Activated naive CD4-positive, alpha-beta T cell treated with anti-CD3 and anti-CD28 coated beads, Interleukin-2, amount 10 ng/mL, durations not matched to agents 7 days and 5 days (primary cell): ENCODE measurements at places on chromosomes 2 and 18.

DNA sequence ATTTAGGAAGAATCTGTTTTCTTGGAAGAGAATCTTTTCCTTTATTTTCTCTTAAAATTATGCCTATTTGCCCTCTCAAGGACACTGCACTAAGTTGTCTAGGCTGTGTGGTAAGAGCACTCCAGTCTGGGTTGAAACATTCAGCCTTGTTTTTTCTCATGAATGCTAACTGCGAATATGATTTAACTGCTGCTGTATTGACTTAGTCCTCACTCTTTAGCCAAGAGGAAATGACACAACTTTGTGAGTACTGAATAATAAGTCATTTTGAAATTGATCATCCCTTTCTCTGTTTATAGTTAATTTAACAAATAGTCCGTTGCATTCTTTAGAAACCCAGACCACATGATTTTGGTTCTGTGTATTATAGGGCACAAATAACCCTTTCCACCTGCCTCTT is 4.5 kb upstream of the RND3 start:
- no peak overlapping the region for H3K4me3 ChIP-seq
- DNase-seq = no peak
- peaks cover 2% of the 10 kb centered on the region for H3K4me1 ChIP-seq
- no peak overlapping the region for H3K27ac ChIP-seq
- H3K27me3 ChIP-seq = peaks cover 14% of the 10 kb centered on the region

- H3K4me3 ChIP-seq = no peak overlapping the region
- DNase-seq = no peak
- H3K36me3 ChIP-seq = no peaks in the 10 kb centered on the region
- no peaks in the 10 kb centered on the region for H3K4me1 ChIP-seq
Measured at GRCh38 chr2:159982842-159983785, 79.3 kb downstream of the PLA2R1 start.

DNA sequence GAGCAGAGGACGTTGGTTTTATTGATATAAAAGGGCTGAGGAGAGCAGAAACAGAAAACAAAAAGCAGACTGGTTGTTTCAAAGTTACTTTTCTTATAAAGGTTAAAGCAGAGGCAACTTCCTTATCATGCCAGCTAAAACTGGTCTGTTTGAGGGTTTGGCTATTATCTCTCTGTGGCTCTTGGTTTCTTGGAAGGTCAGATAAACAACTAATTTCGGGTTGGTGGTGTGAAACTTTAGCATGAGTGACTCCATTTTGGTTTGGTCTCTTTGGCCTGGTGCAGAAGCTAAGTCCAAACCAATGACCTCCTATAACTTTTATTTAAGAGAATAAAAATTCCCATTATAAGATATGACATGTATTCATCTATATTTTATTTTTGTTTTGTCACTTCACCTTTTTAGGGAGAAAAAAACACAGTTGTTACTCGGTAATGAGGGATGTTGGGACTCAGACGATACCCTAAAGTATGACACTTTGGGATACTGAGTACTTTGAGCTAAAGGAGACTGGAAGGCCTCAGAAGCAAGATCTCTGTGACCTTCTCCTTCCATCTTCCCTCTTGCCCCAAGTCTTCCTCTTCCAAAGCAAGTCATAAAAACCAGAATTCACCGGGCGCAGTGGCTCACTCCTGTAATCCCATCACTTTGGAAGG is 23.3 kb downstream of the TNFAIP6 start:
- no peak for DNase-seq
- H3K4me1 ChIP-seq = peaks cover 6% of the 10 kb centered on the region
- no peak overlapping the region for H3K4me3 ChIP-seq
- H3K27me3 ChIP-seq = peaks cover 9% of the 10 kb centered on the region

DNA sequence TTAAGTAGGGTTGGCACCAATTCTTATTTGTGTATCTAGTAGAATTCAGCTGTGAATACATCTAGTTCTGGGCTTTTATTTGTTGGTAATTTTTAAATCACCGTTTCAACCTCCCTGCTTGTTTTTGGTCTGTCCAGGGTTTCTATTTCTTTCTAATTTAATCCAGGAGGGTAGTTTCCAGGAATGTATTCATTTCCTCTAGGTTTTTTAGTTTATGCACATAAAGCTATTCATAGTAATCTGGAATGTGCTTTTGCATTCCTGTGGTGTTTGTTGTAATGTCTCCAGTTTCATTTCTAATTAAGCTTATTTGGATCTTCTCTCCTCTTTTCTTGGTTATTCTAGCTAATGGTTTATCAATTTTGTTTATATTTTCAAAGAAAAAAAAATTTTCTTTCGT is 1361.8 kb upstream of the DDX18 start:
- H3K27ac ChIP-seq = no peak overlapping the region
- DNase-seq = no peak
- no peaks in the 10 kb centered on the region for H3K4me1 ChIP-seq
- no peaks in the 10 kb centered on the region for H3K36me3 ChIP-seq
- H3K4me3 ChIP-seq = no peak overlapping the region

- H3K4me3 ChIP-seq = no peak overlapping the region
- H3K4me1 ChIP-seq = no peaks in the 10 kb centered on the region
- H3K27ac ChIP-seq = no peak overlapping the region
- no peak for DNase-seq
Measured at GRCh38 chr2:65518751-65519150, 86.4 kb upstream of the SPRED2 start.

GRCh38 chr18:42328931-42329330 is 373.9 kb downstream of the PIK3C3 start:
- H3K36me3 ChIP-seq = no peaks in the 10 kb centered on the region
- no peak for DNase-seq
- H3K4me1 ChIP-seq = no peaks in the 10 kb centered on the region
- H3K4me3 ChIP-seq = no peak overlapping the region
- H3K27me3 ChIP-seq = no peaks in the 10 kb centered on the region

DNA sequence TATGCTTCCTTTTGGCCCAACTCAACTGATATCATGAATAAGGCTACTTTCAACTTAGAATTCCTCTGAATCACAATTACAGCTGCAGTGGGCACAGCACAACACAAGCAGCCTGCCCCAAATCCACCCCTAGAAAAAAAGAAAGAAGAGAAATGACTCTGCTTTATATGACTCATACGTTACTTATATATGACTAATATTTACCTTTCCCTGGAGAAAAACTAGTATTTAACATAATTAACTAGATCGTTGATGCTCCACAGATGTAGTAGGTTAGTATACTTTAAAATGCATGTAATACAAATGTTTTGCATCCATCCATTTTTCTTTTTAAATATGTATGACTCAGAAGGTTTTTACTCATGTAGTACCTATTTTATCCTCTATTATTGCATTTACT is 133.3 kb upstream of the UNC80 start:
- H3K4me3 ChIP-seq = no peak overlapping the region
- H3K36me3 ChIP-seq = no peaks in the 10 kb centered on the region
- no peaks in the 10 kb centered on the region for H3K27me3 ChIP-seq
- DNase-seq = no peak
- H3K27ac ChIP-seq = no peak overlapping the region

- H3K4me3 ChIP-seq = no peak overlapping the region
- no peaks in the 10 kb centered on the region for H3K36me3 ChIP-seq
- peaks cover 7% of the 10 kb centered on the region for H3K27me3 ChIP-seq
- no peak for DNase-seq
- no peaks in the 10 kb centered on the region for H3K4me1 ChIP-seq
- H3K27ac ChIP-seq = no peak overlapping the region
Measured at GRCh38 chr2:16466133-16466820, 199.4 kb downstream of the CYRIA start.

- no peaks in the 10 kb centered on the region for H3K27me3 ChIP-seq
- no peak for DNase-seq
- H3K4me3 ChIP-seq = no peak overlapping the region
- peak overlapping the region; percentile 91 for H3K27ac ChIP-seq
- peaks cover 25% of the 10 kb centered on the region for H3K4me1 ChIP-seq
Measured at GRCh38 chr2:32591669-32592463, 36.0 kb upstream of the TTC27 start.

DNA sequence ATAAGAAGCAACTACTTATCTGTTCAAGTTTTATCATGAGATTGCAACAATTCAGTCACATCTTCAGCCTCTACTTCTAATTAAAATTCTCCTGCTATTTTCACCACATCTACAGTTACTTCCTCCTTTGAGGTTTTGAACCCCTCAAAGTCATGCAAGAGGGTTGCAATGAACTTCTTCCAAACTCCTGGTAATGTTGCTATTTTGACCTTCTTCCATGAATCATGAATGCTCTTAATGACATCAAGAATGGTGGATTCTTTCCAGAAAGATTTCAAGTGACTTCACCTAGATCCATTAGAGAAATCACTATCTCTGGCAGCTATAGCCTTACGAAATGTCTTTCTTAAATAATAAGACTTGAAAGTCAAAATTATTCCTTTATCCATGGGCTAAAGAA is 1052.8 kb upstream of the NRXN1 start:
- no peak overlapping the region for H3K27ac ChIP-seq
- H3K27me3 ChIP-seq = no peaks in the 10 kb centered on the region
- no peaks in the 10 kb centered on the region for H3K36me3 ChIP-seq
- H3K4me3 ChIP-seq = no peak overlapping the region
- no peak for DNase-seq

- no peak within 1 kb of the TSS for H3K27ac ChIP-seq
- H3K4me1 ChIP-seq = peaks cover 6% of the 10 kb centered on the region
- no peak within 1 kb of the TSS for H3K4me3 ChIP-seq
- H3K27me3 ChIP-seq = peaks cover 4% of the 10 kb centered on the region
- DNase-seq = no peak
Measured at GRCh38 chr2:32264422-32265105, at the start of gene NLRC4. NLRC4 (minus strand) TSS chr2:32264886; CDS start chr2:32256775, 8,111 bp downstream.

GRCh38 chr18:74392323-74392722 is 64.8 kb downstream of the DIPK1C start:
- peaks cover 30% of the 10 kb centered on the region for H3K4me1 ChIP-seq
- no peak for DNase-seq
- no peak overlapping the region for H3K27ac ChIP-seq
- no peak overlapping the region for H3K4me3 ChIP-seq
- H3K27me3 ChIP-seq = peaks cover 51% of the 10 kb centered on the region
- no peaks in the 10 kb centered on the region for H3K36me3 ChIP-seq

GRCh38 chr2:187873132-187873531 is 318.9 kb upstream of the TFPI start:
- H3K27ac ChIP-seq = no peak overlapping the region
- no peak for DNase-seq
- H3K4me1 ChIP-seq = no peaks in the 10 kb centered on the region
- no peak overlapping the region for H3K4me3 ChIP-seq

DNA sequence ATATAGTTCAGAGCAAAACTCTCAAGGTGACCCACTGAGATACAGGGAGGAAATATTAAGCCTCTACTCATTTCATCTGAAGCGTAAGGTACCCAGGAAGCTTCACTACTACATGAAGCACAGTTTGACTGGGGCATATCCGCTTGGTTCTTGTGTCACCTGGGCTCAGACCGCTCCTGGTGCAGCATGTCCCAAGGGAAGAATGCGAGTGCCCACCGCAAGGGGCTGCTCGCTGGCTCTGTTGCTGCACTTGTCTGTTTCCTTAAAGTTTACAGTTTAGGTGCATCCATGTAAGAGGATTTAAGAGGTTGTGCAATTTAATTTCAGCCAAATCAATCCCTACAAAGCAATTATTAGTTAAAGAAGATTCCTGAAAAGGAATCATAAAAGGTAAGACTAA is 507.8 kb downstream of the FBXO15 start:
- no peak overlapping the region for H3K4me3 ChIP-seq
- H3K4me1 ChIP-seq = no peaks in the 10 kb centered on the region
- DNase-seq = no peak
- no peaks in the 10 kb centered on the region for H3K27me3 ChIP-seq

DNA sequence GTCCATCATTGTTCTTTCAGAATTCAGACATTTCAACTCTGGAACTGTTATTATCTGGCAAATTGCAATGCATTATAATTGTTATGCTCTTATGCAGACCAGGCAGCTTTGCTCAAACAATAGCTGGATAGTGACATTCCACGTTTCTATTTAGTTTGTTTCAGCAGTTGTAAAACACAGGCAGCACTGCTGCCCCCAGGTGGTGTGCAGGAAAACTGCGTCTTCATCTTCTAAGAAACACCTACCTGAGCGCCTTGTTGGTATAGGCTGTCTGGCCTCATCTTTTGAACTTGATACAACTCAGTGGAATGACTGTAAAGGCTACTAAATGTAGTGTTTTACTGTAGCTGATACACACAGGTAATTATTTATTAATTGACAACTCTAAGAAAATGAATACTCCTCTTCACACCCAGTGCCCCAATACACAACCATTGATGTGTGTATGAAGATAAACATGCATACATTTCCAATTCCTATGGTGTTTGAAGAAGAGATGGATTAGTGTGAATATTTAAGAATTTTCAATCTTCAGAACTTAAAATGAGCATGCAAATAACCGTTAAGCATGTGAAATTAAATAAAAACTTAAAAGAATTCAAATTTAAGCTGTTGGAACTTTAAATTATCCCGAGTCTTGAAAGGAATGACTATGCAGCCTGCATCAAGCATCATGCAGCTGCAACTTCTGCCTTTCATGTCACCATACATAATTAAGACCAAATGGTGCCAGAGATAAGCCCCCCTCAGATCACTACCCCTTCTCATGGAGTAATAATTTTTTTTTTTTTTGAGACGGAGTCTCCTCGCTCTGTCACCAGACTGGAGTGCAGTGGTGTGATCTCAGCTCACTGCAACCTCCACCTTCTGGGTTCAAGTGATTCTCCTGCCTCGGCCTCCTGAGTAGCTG is 85.6 kb downstream of the CD8B2 start:
- H3K27ac ChIP-seq = no peak overlapping the region
- DNase-seq = peak; percentile 39
- no peaks in the 10 kb centered on the region for H3K36me3 ChIP-seq
- no peak overlapping the region for H3K4me3 ChIP-seq

GRCh38 chr2:9473308-9473984 is 905 bp upstream of the IAH1 start:
- peak overlapping the region; percentile 89 for H3K27ac ChIP-seq
- no peaks in the 10 kb centered on the region for H3K27me3 ChIP-seq
- H3K36me3 ChIP-seq = peaks cover 41% of the 10 kb centered on the region
- no peak for DNase-seq
- H3K4me3 ChIP-seq = peak overlapping the region; percentile 74
- peaks cover 46% of the 10 kb centered on the region for H3K4me1 ChIP-seq

DNA sequence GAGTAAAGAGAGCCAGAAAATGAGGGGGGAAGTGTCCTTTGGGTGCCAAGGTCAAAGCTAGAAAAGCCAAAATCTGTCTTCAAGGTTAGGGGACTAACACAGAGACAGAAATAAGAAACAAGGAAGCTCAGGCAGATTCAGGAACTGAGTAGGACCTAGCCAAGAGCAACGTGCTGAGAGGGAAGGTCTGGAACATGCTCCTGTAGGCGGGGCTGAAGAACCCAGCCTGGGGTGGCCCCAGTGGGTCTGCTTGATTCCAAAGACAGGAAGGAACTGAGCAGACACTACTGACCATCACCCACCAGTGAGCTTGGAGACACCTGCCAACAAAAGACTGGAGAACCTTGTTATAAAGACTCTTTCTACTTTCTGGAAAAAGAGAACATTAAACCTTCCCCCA is 105.1 kb downstream of the SP3 start:
- H3K27ac ChIP-seq = no peak overlapping the region
- H3K27me3 ChIP-seq = peaks cover 24% of the 10 kb centered on the region
- no peak for DNase-seq
- H3K4me3 ChIP-seq = no peak overlapping the region

- DNase-seq = no peak
- no peak overlapping the region for H3K27ac ChIP-seq
- H3K4me1 ChIP-seq = peaks cover 42% of the 10 kb centered on the region
- no peak overlapping the region for H3K4me3 ChIP-seq
- H3K27me3 ChIP-seq = no peaks in the 10 kb centered on the region
- H3K36me3 ChIP-seq = peaks cover 84% of the 10 kb centered on the region
Measured at GRCh38 chr2:105881286-105882136, 136.8 kb downstream of the NCK2 start.
